Ovary (tissue), 10 donors: ENCODE measurements at places on chromosomes 12 and 14.

DNA sequence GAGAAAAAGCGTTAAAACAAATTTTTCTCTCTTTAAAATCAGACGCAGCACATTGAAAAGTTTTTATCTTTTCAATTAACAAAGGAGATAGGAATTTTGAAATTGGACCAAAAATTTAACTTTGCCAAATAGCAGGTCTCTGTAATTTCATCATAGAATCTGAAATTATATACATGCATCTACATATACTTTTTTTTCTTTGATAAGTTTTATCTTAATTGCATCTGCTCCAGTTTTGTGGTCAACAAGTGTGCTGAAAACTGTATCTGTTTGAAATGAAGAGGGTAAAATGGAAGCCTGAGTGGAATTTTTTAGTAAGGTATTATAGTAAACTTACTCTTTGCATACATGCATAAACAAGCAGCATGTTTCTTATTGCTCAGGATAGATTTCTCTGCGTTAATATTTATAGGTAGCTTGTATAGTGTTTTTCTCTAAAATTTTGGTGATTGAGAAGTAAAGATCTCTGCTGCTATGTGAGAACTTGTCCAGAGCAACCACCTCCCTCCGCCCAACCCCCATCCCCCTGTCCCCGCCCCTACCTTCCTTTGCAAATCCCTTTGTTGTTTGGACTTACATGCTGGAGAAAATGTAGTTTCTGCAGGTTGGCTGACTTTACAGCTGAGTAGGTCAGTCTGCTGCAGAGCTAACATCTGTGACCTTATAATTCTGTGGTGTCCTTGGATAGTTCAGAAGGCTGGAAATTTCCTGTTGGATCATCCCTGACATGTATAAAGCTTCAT lies 64.6 kb downstream of the VRK1 start:
- no peak for DNase-seq

DNA sequence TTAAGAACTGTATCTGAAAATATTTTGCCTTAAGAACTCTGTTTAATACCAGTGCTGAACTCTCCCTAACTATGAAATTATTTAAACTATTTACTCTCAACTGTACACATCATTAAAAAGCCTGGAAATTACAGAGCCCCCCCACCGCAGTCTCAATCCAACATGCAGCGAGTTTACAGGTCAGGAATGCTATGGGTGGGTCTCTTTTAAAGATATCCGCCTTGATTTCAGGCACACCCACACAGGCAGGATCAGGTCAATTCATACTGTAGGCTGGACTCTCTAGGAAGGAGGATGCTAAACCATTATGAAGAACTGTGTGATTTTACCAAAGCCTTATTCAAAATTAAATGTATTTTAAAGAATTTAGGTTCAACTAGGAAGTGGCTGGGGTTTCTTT lies 16.5 kb downstream of the SPTLC2 start:
- DNase-seq, result no peak

- no peak for DNase-seq
Measured at GRCh38 chr12:50123203-50123602, 11.2 kb downstream of the COX14 start.

DNA sequence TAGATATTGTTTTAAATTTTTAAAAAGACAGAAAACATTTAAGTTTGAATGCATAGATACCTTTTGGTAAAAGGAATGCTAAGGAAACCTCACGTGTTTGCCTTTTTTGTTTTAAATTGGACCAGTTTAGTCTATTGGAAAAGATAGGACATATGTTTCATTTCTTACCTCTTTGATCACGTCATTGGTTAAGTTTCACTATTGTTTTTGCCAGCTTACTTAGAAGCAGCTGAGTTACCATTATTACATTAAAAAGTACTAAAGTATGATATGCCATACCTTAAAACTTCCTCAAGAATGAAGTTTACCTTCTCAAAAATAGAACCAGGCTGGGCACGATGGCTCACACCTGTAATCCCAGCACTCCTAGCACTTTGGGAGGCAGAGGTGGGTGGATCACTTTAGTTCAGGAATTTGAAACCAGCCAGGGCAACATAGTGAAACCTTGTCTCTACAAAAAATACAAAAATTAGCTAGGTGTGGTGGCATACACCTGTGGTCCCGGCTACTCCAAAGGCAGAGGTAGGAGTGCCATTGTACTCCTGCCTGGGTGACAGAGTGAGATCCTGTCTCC lies 54.4 kb downstream of the SRGAP1 start:
- no peak for DNase-seq

GRCh38 chr14:36942522-36943245 lies 229.7 kb downstream of the SLC25A21 start:
- no peak for DNase-seq
